ENCODE measurements at places on chromosomes 5 and 9.

- DNase-seq = no peak
Observed at GRCh38 chr5:37738057-37738691, 101.7 kb downstream of the GDNF start.

DNA sequence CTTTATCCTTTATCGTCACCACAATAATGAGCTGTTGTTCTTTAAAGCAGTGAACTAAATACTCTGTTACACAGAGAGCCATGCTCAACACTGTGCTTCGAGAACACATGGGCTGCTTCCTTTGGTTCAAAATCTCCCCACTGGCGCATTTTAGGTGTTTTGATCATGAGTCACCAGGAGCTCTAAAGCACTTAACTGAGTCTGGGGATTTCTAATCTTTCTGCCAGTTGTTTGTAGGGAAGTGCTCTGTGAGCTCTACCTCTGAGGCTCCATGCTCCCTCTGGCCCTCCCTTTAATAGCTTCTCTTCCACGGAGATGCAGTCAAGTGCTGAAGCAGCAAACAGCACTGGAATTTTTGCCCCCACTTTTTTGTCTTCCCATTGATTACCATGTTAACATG lies 17.0 kb downstream of the ERAP2 start:
- no peak for DNase-seq

GRCh38 chr9:83218411-83219090 lies 155.6 kb upstream of the RASEF start:
- DNase-seq = no peak

- DNase-seq = no peak
Observed at GRCh38 chr5:110356677-110357076, 369.8 kb downstream of the TMEM232 start.

GRCh38 chr9:72533322-72533721 lies 11.9 kb downstream of the TMC1 start:
- DNase-seq = no peak

DNA sequence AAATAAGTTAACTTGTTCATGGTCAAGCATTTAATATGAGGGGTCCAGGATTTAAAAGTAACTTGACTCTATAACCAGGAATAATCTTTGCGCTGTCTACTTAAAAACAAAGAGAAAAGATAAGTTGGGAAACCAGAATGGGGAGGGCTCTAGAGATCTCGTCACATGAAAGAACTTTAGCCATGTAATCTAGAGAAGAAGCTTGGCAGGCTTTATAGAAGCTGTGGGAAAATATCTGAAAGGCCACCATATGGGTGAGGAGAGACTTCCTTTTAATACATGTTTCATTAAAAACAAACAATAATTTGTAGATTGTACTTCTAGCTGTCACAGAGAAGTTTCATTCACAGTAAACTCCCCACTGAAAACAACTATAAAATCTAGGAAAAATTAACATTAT lies 46.7 kb upstream of the PPP1R2B start:
- no peak for DNase-seq

GRCh38 chr5:122312591-122313406 lies 762 bp downstream of the SNCAIP start:
- no peak for DNase-seq

DNA sequence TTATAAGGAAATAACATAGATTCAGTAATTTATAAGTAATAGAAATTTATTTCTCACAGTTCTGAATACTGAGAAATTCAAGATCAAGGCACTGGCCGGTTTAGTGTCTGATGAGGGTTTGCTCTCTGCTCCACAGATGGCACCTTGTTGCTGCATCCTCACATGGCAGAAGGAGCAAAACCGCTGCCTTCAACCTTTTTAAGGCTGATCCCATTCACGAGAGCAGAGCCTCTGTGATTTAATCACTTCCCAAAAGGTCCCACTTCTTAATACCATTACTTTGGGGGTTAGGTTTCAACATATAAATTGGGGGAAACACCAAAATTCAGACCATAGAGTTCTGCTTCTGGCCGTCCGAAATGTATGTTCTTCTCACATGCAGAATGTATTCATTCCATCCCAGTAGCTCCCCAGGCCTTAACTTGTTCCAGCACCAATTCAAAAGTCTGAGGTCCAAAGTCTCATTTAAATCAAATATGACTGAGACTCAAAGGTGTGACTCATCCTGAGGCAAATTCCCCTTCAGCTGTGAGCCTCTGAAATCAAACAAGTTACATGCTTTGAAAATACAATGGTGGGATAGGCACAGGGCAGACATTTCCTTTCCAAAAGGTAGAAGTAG lies 30.6 kb downstream of the BAAT start:
- no peak for DNase-seq

GRCh38 chr5:130268489-130268888 lies 364.2 kb downstream of the CHSY3 start:
- DNase-seq = no peak

DNA sequence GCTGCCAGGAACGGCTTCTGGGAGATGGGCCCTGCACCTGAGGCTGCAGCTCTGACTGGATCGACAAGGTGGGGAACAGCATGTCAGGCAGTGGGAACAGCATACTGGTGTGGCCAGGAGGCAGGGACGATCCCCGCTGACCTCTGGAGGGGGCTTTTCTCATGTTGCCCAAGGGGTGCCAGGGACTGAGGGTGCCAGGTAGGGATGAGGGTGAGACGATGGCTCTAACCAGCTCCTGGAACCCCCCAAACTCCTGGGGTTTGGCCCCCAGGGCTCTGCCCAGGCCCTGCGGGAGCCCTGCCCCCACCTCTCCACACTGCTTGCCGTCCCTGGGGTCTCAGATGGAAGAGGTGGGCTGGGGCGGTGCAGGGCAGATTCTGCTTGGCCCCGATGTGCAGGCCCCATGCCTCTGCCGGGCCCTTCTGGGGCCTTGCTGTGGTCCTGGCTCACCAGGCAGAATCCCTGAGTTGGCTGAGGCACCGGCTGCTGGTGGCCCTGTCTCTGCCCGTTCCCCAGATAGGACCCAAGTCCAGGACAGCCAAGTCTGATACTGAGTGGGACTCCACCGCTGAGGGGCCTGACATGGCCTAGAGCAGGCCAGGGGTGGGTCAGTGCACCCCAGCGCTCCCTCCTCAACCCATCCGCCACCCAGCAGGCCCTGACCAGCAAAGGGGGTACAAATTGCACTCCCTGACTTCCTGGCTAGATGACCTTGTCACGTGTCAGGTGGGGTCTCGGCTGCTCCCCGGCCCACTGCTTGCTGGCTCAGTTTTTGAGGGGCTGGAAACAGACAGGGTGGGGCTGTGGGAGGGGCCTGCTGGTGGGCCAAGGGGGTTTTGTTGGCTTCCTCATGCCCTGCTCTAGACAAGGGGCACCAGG lies 28.4 kb upstream of the RNF130 start:
- no peak for DNase-seq

DNA sequence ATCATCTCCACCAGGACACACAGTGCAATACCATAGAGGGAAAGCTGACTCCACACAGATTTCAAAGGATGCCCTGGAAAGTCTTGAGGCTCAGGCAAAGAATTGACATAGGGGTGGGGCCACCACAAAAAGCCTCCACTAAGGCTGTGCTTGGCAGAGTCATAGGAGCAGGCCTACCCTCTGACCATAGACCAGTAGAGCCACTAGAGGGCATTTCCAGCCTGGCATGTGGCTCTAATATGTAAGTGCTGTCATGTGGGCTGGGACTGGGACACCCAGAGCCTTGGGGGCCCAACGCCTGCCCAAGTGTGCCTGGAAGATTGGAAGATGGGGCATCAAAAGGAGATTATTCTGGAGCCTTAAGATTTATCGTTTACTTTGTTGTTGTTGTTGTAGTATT lies 726.0 kb downstream of the DNAH5 start:
- no peak for DNase-seq

- DNase-seq = no peak
Observed at GRCh38 chr5:79955356-79955895, 35.6 kb downstream of the MTX3 start.

DNA sequence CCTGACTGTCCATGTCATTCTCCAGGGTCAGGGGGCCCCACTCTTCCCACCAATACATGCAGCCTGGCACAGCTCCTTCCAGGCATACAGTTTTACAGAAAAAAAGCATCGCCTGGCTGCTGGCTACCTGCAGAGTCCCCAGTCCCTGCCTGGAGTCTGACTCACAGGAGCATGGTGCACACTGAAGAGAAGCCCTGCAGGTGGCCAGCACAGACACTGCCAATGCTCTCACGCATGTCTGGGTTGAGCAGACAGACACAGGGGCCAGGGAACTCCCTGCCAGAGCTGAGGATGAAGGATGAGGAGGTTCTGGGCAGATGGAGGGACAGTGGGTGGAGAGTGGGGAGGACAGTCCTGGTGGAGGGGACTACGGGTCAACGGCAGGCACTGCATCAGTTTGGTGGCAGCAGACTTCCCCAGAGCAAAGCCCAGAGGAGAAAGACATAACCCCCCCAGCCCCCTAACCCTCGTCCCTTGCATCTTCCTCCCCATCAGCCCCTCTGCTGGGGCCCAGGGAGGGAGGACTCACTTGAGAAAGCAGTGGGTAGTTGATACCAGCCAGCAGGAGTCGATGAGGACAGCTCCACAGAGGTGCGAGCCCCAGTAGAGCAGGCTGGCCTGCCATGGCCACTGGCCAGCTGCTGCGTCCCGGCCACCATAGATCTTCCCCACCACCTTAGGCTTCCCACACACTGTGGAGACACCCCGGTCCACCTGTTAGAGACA lies 72.9 kb upstream of the SPTLC1 start:
- DNase-seq = no peak

- DNase-seq = no peak
Observed at GRCh38 chr5:160787240-160787639, 64.8 kb downstream of the ATP10B start.

DNA sequence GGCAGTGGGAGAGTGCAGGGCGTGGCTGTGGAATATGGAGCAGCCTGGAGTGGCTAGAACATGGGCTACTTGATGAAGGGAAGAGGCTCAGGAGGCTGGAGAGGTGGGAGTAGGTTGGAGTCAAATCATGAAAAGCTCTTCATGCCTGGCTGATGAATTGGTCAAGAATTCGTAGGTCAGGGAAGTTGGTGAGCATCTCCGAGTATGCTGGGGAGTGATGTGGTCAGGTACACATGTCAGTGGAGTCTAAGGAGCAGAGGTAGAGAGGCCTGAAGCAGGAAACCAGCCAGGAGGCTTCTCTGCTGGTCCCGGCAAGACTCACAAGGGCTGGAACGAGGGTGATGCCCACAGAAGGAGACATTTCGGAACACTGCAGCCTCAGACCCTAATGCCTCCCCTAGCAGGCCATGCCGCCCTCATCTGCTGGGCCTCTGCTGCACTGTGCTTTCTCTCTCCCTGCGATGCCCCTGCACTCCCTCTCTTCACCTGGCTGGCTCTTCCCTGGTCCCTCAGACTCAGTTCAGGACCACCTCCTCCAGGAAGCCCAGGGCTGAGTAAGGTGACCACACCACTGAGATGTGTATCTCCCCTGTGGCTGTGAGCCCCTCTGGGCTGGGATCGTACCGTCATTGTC lies 33.6 kb downstream of the TMOD1 start:
- DNase-seq = no peak

DNA sequence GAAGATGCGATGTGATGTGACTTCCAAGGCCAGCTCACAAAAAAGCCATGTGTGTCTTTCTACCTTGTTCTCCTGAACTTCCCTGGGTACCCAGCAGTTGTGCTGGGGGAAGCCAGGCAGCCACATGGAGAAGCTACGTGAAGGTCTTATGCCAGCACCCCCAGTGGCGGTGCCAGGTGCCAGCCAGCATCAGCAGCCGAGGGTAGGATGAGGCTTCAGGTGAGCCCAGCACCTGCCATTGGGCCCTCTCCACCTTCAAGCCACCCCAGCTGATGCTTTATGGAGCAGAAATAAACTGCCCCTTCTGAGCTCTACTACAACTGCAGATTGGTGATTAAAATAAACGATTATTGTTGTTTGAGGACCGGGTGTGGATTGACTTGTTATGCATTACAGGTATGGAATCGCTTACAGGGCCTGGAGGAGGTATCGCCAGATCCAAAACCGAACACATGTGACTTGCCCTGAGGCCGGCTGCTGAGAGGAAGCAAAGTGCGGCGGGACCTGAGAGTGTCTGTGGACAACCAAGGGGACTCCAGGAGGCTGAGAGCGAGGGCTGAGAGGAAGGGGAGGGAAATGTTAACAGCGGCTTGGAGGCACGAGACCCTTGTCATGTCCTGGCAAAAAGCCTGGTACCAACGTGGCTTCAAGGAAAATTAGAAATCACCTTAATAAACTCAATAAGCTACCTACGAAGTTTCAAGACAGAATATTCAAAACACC lies 36.0 kb upstream of the OLFM1 start:
- DNase-seq = no peak

DNA sequence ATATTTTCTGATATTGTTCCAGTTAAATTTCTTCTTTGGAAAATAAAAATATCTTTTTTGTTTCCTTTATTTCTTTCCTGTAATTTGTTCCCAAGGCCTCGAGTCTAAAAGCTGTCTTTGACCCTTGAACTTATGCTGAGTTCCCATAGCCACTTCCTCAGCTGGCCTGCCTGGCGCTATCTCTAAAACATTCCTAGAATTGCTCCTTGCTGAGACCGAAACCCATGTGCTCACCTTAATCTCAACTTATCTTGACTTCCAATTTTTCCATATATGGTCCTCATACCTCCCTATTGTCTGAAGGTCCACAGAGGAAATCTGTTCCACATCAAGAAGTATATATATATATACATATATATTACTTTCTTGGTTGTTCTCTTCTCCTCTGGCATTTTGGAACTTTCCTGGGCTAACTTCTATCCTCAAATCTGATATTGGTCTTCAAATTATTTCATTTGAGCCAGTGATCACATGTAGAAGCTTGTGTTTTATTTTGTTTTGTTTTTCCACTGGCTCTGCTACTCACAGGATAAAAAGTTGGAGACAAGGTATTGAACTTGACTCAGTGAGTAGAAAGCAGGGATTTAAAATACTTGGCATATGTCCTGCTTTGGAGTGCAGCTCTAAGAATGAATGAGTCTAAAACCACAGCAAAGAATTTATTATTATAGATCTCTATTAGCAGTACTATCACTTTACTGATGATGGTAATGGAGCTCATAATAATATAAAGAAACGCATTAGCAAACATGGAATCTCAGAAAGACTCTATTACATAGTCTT lies 45.2 kb downstream of the ENC1 start:
- no peak for DNase-seq

DNA sequence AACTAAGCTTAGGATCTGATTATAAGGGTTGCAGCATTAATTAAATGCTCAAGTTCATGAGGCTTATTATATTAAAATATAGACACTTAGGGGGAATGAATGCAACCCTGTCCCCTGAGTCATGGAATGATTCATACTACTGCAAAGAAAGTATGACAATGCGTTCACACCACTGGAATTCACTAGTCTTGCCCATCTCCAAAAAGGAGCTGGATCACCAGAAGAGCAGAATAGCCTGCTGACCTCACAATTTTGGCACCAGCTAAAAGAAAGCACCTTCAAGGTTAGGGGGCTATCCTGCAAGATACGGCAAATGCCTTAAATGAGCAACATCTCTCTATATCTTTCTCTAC lies 32.0 kb upstream of the TMED7 start:
- DNase-seq = no peak

GRCh38 chr9:80964914-80965313 lies 724.4 kb downstream of the TLE1 start:
- no peak for DNase-seq

DNA sequence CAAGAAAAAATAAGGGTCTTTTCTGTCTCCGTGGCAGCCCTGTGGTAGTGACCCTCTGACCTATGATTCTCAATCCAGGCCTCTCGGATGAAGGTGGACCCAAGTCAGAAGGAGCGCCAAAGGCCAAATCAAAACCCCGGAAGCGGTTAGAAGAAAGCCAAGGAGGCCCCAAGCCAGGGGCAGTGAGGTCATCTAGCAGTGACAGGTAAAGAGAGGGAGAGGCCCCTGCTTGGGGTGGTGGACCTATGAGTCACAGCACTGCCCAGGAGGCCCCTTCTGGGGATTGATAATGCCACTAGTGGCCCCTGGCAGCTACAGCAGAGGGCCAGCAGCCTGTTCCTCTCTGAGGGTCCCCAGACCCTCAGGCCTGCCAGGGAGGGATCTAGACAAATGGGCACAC lies 6.4 kb upstream of the SLC2A8 start:
- no peak for DNase-seq

Measured in cortex of kidney (tissue), 1 donor.